Upper lobe of right lung (tissue), 1 donor: ENCODE measurements at places on chromosomes 4 and X. TPM values are rescaled to one million over a fixed set of nuclear protein-coding genes. Genes with fewer than 3 reads are reported as not detected.

GRCh38 chr4:140604544-140604943 lies 35.8 kb upstream of the UCP1 start:
- no peaks in the 10 kb centered on the region for H3K27me3 ChIP-seq
- DNase-seq = no peak
- H3K4me3 ChIP-seq = no peak overlapping the region
- no peaks in the 10 kb centered on the region for H3K36me3 ChIP-seq
- no peak overlapping the region for H3K27ac ChIP-seq

FABP2 gene
- total RNA-seq = not detected

GRCh38 chr4:159765382-159765781 lies 662.5 kb downstream of the RAPGEF2 start:
- no peaks in the 10 kb centered on the region for H3K27me3 ChIP-seq
- no peak overlapping the region for H3K4me3 ChIP-seq
- no peaks in the 10 kb centered on the region for H3K4me1 ChIP-seq
- no peak overlapping the region for H3K27ac ChIP-seq

DNA sequence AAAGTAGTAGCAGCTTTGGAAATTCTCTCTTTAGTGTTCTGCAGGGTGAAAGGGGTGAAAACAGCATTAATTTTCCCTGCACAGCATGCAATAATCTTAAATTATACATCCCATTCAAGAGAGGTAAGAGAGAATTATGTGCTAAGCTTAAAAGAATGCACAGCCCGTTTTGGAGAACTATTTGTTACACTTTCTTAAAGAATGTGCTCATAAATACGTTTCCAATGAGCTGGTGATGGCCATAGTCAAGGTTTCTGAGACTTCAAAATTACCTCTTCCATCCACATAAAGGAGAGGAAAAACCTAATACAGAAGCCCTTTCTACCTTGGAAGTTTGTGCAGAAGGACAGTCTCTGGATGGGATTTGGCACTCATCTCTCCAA lies 766.7 kb upstream of the TENM3 start:
- H3K27ac ChIP-seq = no peak overlapping the region
- no peaks in the 10 kb centered on the region for H3K4me1 ChIP-seq
- no peaks in the 10 kb centered on the region for H3K27me3 ChIP-seq
- H3K36me3 ChIP-seq = no peaks in the 10 kb centered on the region

DNA sequence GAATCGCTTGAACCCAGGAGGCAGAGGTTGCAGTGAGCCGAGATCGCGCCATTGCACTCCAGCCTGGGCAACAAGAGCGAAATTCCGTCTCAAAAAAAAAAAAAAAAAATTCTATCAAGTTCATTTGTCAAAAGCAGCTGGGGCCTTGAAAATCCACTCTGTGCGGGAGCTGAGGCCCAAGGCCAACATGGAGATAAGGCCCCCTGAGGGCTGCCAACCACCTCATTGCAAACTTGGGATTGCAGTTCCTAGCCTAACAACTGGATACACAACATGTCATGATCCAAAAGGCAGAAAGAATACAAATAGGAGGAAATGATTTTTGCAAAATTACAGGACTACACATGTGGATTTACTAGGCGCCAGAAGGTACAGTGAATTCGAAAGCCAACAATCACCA lies 22.5 kb upstream of the PRDX4 start:
- H3K4me1 ChIP-seq = no peaks in the 10 kb centered on the region
- no peaks in the 10 kb centered on the region for H3K36me3 ChIP-seq
- H3K4me3 ChIP-seq = no peak overlapping the region

- no peaks in the 10 kb centered on the region for H3K36me3 ChIP-seq
- no peak for DNase-seq
- H3K4me1 ChIP-seq = no peaks in the 10 kb centered on the region
These were observed 151.7 kb upstream of the MAOA start for GRCh38 chrX:43504394-43504793.

BMP2K gene
- 45.6 TPM for total RNA-seq

WNK3 gene
- total RNA-seq = 1.8 TPM

RAB33B gene
- total RNA-seq = 9.8 TPM

DNA sequence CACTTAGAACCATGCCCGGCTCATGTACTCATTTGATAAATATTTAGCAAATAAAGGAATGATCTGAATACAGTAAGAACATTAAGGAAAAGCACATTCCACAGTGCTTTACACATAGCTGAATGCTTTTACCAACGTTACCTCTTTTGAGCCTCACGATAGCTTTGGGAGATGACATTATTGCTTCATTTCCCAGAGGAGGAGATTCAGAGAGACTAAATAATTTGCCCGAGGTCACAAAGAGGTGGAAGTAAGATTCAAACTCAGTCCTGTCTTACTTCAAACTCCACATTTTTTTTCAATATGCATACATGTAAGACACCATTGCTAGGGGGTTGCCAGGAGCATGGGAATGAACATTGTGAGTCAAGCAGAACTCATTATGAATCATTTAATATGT lies 538.5 kb downstream of the BCOR start:
- H3K4me3 ChIP-seq = no peak overlapping the region
- H3K27ac ChIP-seq = no peak overlapping the region
- no peaks in the 10 kb centered on the region for H3K4me1 ChIP-seq

DNA sequence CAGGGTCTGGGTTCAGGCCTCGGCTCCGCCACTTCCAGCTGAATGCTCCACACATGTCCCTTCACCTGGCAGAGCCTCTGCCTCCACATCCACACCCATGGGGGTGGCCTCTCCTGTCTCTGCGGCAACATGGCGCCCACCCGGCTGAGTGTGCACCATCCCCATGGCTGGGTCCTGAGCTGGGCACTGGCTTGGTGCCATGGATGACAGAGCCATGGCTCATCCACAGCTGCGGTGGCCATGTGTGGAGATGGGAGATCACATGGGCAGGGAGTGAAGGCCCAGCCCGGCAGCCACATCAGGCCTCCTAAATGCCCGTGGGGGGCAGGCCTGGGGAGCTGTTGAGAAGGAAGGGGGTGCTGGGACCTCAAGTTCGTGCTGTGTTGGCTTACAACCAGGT lies 213.7 kb downstream of the AFAP1 start:
- no peak overlapping the region for H3K27ac ChIP-seq
- no peak for DNase-seq
- no peak overlapping the region for H3K4me3 ChIP-seq
- no peaks in the 10 kb centered on the region for H3K27me3 ChIP-seq
- H3K36me3 ChIP-seq = no peaks in the 10 kb centered on the region
- H3K4me1 ChIP-seq = no peaks in the 10 kb centered on the region

GRCh38 chr4:8938137-8938536 lies 66.5 kb upstream of the HMX1 start:
- H3K27me3 ChIP-seq = peaks cover 12% of the 10 kb centered on the region
- no peak for DNase-seq
- no peak overlapping the region for H3K4me3 ChIP-seq
- H3K4me1 ChIP-seq = no peaks in the 10 kb centered on the region
- H3K27ac ChIP-seq = no peak overlapping the region

- H3K4me1 ChIP-seq = peaks cover 8% of the 10 kb centered on the region
- DNase-seq = no peak
- no peak overlapping the region for H3K4me3 ChIP-seq
- H3K27me3 ChIP-seq = no peaks in the 10 kb centered on the region
- peaks cover 27% of the 10 kb centered on the region for H3K36me3 ChIP-seq
These were observed 5.5 kb downstream of the DDX60L start for GRCh38 chr4:168474660-168475320.

ADAM29 gene
- total RNA-seq = not detected

GRCh38 chr4:188030401-188030800 lies 34.8 kb downstream of the ZFP42 start:
- no peak overlapping the region for H3K27ac ChIP-seq
- no peaks in the 10 kb centered on the region for H3K36me3 ChIP-seq
- H3K27me3 ChIP-seq = no peaks in the 10 kb centered on the region
- no peak for DNase-seq

DNA sequence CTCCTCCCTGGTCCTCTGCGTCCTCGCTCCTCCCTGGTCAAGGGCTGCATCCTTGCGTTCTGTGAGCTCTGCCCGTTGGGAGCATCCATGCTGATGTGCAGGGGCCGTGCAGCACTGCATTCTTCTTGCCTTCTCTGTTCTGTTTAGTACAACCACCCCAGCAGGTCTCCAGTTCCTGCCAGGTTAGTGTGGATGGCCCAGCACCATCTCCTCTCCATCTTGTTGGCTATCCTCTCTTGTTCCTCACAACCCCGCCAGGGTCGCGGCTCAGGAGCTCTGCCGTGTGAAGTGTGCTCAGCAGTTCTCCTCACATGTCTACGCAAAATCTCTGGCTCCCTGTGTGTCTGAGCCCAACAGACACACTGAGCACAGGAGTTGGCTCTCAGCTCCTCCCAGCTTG lies 10.4 kb upstream of the MAEA start:
- H3K4me1 ChIP-seq = no peaks in the 10 kb centered on the region
- DNase-seq = no peak
- H3K27ac ChIP-seq = no peak overlapping the region
- no peak overlapping the region for H3K4me3 ChIP-seq
- H3K27me3 ChIP-seq = no peaks in the 10 kb centered on the region
